ENCODE measurements at places on chromosomes 16 and 17. TPM values are rescaled to one million over a fixed set of nuclear protein-coding genes. Genes with fewer than 3 reads are reported as not detected.

- peak; percentile 37 for DNase-seq
These were observed 1.7 kb upstream of the DLX3 start for GRCh38 chr17:49996495-49997300.

GRCh38 chr17:40545660-40546059, 19.6 kb downstream of the CCR7 start:
- no peak for DNase-seq

DNA sequence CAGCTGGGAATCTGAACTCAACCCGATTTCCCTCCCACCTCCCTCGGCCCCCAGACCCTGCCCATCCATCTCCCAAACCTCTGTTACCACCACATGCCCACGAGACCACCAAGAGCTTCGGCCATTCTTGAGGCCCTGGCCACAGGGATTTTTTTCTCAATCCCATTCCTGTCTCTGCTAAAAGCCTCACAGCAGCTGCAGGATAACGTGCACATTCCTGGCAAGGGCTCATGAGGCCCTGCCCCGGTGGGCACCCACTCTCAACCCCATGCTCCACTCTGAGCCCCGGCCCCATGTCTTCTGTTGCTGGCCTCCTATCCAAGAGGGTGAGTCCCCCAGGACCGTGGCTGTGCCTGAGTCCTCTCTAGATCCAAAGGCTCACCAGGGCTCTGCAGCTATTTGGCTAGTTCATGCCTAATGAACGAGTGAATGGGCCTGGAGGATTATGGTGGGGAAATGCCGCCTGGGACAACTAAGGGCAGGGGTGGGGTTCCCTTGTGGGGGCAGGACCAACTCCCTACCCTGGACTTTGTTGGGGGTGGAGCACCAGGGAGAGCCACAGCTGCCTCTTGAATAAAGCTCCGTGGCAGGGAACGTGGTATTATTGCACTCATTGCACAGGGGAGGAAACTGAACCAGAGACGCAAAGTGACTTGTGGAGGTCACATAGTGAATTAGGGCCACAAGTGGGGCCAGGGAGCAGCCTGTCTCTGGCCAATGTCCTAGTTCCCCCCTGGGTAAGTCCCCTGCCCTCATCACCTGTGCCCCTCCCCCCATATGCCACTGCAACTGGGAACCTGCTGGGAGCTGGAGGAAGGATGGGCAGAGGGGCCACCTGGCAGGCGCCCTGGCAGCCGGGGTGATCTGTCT, 113.8 kb upstream of the SMURF2 start:
- no peak for DNase-seq

GRCh38 chr16:58269526-58269925, 25.3 kb downstream of the PRSS54 start:
- DNase-seq: peak; percentile 21

DNA sequence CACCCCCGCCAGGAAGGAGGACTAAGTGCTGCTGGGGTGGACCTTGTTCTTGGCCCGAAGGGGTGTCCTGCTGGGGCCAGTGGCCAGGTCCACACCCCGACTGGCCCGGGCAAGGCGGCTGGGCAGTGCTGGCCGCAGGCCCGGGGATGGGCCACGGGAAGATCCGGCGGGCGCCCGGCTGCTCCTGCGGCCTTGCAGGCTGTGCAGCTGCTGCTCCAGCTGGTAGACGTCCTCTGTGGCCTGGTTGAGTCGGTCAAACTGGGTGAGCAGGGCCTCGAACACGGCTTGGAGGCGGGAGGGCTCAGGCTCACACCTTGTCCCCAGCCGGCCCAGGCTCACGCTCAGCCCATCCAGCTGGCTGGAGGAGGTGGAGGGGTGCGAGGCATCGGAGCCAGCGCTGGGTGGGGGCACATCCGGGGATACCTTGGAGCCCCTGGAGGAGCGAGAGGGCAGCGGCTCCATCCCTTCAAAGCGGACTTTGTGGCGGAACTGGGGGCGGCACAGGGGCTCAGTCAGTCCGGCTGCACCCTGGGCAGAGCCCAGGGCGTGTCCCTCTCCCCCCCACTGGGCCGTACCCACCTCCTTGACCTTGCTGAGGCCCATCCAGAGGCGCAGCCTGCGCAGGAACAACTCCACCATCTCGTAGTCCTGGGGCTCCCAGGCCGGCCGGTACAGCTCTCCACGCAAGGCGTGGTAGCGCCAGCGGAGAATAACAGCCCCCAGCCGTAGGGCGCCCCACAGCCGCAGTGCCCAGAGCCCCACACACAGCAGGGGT, 42.1 kb downstream of the TSC2 start:
- DNase-seq: no peak

GRCh38 chr16:9090101-9090959, 1.1 kb upstream of the HAPSTR1 start:
- no peak for DNase-seq

DNA sequence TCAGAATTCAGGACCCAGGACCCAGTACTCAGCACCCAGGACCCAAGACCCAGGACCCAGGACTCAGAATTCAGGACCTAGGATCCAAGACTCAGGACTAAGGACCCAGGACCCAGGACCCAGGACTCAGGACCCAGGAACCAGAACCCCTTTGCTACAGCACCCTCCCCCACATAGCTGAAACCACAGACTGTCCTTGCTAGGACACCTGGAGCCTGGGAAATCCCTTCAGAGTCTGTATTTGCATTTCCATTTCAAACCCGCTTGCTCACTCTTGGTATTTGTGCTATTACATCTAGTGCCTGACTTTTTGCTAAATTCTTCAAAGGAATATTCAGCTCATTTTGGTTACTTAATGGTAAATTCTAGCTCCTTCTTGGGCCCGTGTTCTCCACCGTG, 275.8 kb upstream of the MAF start:
- no peak for DNase-seq

- DNase-seq: peak; percentile 22
These were observed 270.7 kb downstream of the NTN1 start for GRCh38 chr17:9291912-9292560.

DNA sequence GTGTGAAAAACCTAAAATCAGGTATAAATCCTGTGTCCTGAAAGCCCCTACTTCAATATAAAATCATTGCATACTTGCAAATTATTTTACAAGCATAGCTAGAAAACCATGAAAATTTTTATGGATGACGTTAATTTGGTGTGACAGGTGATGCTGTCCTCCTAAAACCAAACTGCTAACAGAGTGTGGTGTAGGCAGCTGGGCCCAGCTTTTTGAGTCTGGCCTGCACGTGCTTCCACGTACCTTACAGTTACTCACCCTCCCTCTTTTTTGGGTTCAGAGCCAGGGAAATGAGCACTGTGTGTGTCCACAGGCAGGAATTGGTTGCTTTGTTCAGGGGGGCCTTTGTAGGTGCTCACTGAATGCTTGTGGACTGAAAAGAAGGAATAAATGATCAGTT, 36.4 kb downstream of the CLEC16A start:
- DNase-seq: no peak

DNA sequence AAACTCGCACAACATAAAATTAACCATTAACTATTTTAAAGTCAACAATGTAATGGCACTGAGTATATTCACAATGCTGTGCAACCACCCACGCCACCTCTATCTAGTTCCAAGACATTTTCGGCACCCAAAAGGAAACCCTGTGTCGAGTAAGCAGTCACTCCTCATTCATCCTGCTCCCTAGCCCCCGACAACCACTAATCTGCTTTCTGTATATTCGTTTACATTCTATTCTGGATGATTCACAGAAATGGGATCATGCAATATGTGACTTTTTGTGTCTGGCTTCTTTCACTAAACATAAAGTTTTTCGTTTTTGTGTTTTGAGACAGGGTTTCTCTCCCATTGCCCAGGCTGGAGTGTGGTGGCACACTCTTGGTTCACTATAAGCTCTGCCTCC, 42.2 kb upstream of the HAPSTR1 start:
- DNase-seq: peak; percentile 29

DNA sequence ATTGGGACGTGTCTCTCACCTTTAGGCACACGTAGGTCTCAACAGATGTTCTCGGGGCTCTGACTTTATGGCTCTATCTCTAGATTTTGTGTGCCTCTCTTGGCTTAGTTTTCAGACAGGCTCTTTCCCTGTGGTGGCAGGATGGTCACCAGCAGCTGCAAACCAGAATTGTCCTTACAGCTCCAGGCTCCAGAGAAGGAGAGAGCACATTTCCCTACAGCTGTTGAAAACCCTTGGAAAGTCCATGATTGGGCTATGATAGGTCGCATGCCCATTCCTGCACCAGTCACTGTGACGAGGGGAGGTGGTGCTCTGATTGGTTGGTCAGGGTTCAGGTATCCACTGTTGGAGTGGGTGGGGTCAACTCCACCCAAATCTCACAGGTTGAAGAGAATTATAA, 41.5 kb downstream of the SHISA9 start:
- DNase-seq: no peak

- peak; percentile 45 for DNase-seq
These were observed 5.8 kb downstream of the DHX38 start for GRCh38 chr16:72099377-72099818.

GRCh38 chr16:85491798-85492294, 121.3 kb upstream of the GSE1 start:
- DNase-seq: peak; percentile 49

GRCh38 chr17:7404737-7405349, 946 bp upstream of the TMEM256 start:
- no peak for DNase-seq

GRCh38 chr16:643050-643368, 1.4 kb downstream of the MCRIP2 start:
- DNase-seq: no peak

DNA sequence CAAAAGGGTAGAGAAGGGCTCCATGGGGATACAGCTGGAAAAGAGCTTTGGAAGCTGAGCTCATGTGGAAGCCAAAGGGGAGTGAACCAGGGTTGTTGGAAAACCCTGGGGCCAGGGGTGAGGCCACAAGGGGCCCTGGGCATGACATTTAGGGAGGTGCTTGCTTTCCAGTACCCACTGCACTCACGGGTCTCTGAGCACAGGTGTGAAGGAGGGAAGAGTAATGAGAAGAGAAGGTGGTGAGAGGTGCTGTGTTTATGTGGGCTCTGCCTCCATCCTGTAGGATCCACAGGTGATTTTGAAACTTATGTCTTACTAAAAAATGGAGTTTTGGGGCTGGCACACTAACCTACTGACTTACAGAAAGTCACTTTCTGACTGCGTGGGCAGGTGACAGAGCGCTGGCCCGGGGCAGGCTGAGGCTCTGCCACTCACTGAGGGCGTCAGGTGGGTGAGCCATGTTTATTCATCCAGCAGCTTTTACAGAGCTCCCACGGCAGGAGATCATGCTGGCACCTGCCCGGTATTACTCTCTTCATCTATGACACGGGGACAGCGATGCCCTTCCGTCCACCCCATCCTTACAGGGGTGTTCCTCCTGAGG, 18.9 kb downstream of the KSR1 start:
- DNase-seq: no peak

DNA sequence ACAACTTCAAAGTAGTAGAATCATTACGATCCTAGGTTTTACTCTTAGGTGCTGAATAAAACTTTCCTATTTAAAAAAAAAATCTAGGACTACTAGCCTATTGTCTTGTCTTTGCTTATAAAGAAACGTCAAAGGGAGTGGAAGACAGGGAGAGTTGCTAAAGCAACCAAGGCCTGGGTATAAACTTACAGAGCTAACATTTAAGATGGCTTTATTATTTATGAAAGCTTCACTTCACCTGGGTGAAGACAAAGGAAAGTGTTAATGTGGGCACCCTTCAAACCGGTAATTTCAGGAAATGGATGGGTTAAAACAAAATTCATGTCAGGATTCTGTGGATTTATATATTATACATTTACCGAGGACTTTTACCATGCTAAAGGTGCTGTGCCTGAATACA, 2.5 kb downstream of the DUSP14 start:
- DNase-seq: no peak

DNA sequence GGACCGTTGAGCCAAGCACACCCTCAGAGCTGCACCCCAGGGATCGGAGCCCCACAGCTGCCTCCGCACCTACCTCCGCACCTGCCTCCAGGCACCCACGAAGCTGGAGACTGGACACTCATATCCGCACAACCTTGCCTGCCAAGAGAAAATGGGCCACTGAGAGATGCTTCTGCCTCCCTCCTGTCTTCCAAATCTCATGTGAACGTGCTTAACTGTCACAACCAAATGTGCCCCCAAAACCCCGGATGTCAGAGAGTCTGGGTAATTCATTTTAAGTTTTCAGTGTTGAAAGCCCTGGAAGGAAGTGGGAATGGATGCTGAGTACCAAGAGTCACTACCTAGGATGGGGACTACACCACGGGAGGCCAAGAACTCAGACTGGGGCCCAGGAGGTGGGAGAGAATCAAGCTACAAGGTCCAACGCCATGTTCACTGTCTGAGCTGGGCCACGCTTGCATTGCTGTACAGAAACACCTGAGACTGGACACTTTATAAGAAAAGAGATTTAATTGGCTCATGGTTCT, 49.5 kb upstream of the MEAK7 start:
- no peak for DNase-seq

DNA sequence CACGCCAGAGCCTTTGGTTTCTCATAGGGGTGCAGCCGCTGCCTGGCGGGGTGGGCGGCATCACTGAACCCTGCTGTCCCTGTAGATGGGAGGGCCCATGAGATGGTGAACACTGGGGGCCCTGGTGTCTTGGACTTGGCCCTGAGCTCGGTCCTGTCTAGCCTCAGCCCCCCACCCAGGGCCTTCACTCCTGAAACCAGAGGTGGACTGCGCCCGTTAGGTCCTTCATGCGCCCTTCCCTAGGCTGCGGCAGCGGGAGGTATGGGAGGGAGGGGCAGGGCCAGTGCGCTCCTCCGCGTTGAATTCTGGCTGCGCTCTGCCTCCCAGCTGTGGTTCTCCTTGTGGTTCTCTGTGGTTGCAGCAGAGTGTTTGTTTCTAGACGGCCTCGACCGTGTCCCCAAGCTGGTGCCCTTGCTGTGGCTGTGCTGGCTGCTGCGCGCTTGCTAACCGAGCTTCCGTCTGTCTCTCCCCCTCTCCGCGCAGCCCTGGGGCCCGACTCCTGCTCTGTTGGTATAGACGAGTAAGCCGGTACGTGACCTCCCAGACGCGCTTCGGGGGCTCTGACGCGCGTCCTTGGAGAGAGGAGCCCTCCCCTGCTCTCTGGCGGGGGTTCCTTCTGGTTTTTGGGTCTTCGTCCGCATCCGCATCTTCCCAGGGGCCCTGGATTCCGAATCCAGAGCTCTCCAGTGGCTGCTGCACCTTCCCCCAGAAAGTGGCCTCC, 7.4 kb upstream of the NUDT16L1 start:
- DNase-seq: no peak

Gene DNASE1L2
- total RNA-seq: 3.8 TPM

Gene ICAM2
- total RNA-seq: 0.17 TPM

Gene PRSS36
- 0.41 TPM for total RNA-seq

Gene CCL1
- not detected for total RNA-seq

Gene CBFA2T3
- 0.05 TPM for total RNA-seq

Gene SSTR5
- not detected for total RNA-seq

Gene LHX1
- 1.4 TPM for total RNA-seq
